Urinary bladder (tissue), 4 donors: ENCODE measurements at places on chromosomes 4 and X. TPM values are rescaled to one million over a fixed set of nuclear protein-coding genes. Genes with fewer than 3 reads are reported as not detected.
A peak's percentile ranks its signal among the peaks of the same experiment; 100 is the strongest.

- DNase-seq = no peak
These were observed 58.4 kb upstream of the COX18 start for GRCh38 chr4:73127839-73128453.

- no peak for DNase-seq
These were observed 153.7 kb downstream of the PPP4R3C start for GRCh38 chrX:27309406-27309805.

- DNase-seq = no peak
These were observed 37.0 kb upstream of the FGF13 start for GRCh38 chrX:138748480-138748879.

Gene DCAF12L1
- 0.90 TPM for total RNA-seq

- DNase-seq = no peak
These were observed 218.7 kb downstream of the SPATA18 start for GRCh38 chr4:52269761-52270160.

DNA sequence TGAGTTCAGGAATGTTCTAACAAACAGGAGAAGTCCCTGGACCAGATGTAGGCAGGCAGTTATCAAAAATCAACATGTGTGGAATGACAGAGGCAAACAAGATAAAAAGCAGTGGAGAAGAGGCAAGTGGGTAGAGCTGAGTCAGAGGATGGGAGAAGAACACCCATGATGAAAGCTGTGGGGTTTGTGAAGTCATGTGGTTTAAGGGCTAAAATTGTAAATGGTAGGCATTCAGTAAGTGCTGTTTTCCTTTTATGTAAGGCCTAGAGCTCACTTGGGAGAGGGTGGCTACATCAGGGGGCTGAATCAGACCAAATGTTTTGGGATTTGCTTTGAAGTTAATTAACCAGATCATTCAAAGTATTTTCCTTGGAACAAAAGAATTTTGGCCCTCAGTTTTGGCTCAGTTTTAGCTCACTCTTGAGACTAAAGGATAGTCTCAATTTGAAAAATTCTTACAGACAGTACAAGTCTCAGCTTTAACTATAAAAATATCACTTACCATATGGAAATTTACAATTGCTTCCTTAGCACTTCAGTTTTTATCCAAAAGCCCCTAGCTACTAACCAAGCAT is 114.5 kb upstream of the PCDH7 start:
- DNase-seq = no peak

- no peak for DNase-seq
These were observed 32.5 kb upstream of the MTMR8 start for GRCh38 chrX:64427787-64428186.

DNA sequence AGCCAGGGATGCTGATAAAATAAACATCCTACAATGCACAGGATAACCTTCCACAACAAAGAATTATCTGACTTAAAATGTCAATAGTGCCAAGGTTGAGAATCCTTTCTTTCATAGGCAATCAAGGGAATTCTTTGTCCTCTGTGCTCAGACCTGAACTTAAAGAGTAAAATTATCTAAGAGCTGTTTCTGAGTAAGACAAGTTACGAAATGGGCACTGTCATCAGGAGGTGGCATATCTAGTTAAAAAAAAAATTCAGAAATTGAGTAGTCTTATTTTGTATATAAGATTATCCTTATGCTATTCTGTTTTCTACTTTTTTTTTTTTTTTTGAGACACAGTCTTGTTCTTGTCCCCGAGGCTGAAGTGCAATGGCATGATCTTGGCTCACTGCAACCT is 3.3 kb upstream of the RAB33B start:
- no peak for DNase-seq

- DNase-seq = no peak
These were observed 667.3 kb downstream of the GALNTL6 start for GRCh38 chr4:172480471-172480870.

GRCh38 chrX:150352581-150352980 is 10.5 kb upstream of the MAMLD1 start:
- DNase-seq = no peak

Gene UGT2B11
- not detected for total RNA-seq

GRCh38 chr4:109967798-109968520 is 55.3 kb downstream of the EGF start:
- peak; percentile 70 for DNase-seq

DNA sequence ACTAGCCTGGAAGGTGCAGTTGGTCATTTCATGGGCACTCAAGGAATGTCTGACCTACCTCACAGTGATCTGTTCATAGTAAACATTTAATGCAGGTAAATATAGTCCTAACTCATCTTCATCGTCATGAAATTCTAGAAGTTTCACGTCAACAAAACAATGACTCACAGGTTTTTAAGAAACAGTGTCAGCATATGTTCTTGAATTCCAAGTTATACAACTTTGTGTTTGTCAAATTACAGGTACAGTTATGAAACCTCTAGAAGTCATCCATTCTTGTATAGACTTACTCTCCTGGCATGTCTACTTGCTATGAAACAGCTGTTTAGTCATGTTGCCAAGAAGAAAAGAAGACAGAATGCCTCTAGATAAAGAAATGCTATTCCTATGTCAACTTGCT is 46.6 kb downstream of the AFM start:
- DNase-seq = no peak

Gene SSX4
- total RNA-seq = not detected

DNA sequence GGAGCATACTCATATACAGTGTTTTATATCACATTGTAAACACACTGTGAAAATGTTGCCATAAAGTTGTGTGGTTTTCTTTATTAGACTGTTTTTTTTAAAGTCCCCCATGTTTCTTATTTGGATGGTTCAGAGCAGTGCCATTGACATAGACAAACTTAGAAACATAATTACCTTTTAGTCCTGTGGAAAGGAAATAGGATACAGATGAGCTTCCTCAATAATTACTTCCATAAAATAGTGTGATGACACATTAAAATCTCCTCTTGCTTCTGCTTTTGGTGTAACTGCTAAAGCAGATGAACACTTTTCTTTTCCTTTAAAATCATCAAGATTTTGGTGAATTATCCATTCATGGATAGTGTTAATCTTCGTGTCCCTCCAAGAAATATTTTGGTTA is 52.9 kb upstream of the LIMCH1 start:
- no peak for DNase-seq

Gene NEUROG2
- not detected for total RNA-seq

DNA sequence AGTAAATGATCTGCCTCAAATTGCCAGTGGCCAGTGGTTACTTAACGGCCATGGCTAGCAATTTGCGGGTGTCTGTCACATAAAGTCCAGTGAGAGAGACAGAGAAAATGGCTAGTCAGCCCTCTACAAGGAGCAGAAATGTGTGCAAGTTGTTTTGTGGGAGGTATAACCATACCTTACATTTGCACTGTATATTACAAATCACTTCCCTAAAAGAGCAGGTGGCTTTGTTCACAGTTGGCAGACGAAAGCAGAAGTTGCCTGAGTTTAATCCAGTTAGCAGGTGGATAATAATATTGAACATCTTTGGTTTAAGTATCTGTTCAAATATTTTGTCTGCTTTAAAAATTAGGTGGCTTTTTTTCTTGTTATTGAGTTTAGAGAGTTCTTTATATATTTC is 15.6 kb downstream of the SRPX start:
- no peak for DNase-seq

- no peak for DNase-seq
These were observed 124.0 kb upstream of the UNC5C start for GRCh38 chr4:95672811-95673210.

DNA sequence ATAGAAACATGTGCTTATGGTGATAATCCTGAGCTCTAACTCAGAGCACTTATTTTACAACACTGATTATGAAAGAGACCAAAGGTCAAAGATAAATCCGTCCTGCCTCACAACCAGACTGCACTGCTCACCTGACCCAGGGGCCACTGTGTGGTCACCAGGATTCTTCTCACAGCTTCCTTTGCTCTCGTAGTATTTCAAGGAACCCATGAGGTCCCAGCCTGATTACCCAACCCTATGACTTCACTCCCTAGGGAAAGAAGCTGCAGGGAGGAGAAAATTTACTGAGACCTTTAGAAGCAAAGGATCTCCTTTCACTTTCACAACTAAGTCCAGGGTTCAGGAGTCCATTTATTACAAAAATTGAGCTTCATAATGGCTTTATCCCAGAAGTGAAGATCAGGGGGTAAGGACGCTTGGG is 9.6 kb downstream of the SLC25A5 start:
- DNase-seq = no peak

Gene CACNA1F
- 0.05 TPM for total RNA-seq

- DNase-seq = no peak
These were observed 787 bp upstream of the TMSB15A start for GRCh38 chrX:102517326-102517725.

Gene HSFX2
- total RNA-seq = 0.95 TPM

Gene PDS5A
- total RNA-seq = 111 TPM

Gene COQ2
- 14.7 TPM for total RNA-seq

Gene CXCR3
- total RNA-seq = not detected

- DNase-seq = no peak
These were observed 148.7 kb downstream of the TSPAN5 start for GRCh38 chr4:98509721-98510120.

DNA sequence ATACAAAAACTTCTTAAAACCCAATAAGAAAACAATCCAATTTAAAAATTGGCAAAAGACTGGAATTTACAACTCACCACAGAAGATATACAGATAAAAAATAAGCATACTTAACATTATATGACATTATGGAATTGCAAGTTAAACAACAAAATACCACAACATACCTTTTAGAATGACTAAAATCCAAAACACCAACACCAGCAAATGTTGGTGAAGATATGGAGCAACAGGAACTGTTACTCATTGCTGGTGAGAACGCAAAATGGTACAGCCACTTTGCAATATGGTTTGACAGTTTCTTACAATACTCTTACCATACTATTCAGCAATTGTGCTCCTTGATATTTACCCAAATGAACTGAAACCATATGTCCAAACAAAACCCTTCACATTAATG is 112.4 kb downstream of the ADGRL3 start:
- DNase-seq = no peak

DNA sequence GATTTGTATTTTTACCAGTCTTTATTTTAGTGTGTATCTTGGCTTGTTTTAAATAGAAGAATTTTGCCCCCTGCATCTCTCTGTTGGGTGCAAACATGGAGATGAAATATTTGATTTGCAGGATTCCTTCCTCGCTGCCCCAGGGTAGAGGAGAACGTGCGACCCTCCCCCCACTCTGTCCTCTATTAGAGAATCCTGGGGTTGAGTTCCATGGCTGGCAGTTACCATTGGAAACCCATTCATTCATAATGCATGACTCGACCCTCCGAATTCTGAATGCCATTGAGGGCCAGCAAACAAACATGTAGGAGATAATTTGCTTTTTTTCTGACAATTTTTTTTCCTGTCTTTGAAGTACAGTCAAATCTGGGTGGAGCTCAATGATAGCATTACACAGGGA is 53.7 kb downstream of the TRIM2 start:
- DNase-seq = no peak

GRCh38 chr4:153468587-153468986 is 2.4 kb downstream of the TMEM131L start:
- DNase-seq = no peak

Gene IDUA
- 7.9 TPM for total RNA-seq

Gene HEPH
- 48.4 TPM for total RNA-seq

DNA sequence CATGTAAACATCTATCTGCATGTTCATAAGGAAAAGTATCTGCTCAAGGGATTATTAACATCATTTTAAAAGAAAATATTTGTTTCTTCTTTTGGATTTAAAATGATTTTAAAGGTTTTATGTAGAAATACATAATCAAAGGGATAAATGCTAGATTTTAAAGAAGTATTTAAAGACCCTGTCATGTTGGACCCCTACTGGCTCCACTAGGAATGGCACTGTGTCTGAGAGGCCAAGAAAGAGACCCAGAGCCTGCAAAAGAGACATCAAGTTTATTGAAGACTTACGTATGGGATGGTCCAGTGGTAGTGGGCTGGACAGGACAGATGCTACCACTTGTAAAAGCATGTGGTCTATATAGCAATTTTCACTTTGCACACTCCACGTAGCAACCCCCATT is 78.7 kb upstream of the PCDH18 start:
- no peak for DNase-seq

Gene LIMCH1
- 93.5 TPM for total RNA-seq

DNA sequence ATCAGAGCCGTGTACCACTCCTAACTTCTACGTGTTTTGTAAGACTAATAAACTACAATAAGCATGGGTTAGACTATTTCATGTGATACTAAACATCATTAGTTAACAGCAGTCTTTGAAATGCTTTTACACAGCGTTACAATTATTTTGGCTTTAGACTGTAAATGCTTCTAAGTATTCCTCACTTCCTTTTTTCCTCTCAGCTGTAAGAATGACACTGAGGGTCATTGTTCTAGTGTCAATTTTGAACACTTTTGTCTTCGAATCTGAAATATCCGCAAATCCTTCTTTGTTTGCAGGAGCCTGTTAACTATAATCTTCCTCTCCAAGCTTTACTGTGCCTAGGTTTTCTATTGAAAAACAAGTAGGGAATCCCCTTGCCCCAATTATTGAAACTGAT is 1.5 kb downstream of the ABCE1 start:
- no peak for DNase-seq
